Fibroblast of villous mesenchyme (primary cell): ENCODE measurements at places on chromosomes 6 and 20.

DNA sequence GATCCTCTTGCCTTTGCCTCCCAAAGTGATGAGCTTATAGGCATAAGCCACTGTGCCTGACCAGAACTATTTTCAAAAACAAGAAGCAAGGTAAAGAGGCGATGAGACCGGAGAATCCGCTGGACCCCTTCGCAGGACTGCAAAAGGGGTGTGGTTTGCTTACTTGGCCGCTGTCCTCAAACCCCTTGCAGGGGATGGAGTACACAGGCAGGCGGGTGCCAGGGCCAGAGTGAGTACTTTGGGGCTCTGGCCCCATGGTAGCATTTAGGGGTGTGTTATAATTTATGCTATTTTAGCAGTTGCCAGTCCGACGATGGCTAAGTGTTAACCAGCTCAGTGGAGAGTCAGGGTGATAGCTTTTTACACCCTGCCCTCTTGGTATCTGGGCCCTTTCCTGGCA is 1454.9 kb downstream of the HACE1 start:
- DNase-seq = no peak

DNA sequence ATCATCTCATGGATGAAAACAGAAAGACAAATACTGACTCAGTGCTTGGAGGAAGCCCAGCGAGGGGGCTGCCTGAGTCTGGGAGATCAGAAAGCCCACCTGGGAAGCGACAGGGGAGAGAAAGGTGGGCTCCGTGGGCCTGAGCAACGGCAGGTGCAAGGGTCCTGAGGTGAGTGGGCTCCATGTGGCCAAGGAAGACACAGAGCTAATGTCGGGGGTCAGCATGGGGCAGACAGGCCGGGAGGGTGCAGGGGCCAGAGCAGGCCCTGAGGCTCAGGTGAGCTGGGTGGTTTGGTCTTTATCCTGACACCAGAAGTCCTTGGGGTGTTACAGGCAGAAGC is 18.8 kb downstream of the APCDD1L start:
- DNase-seq = no peak

GRCh38 chr6:113859349-113860180 is 2.4 kb downstream of the MARCKS start:
- peak; percentile 48 for DNase-seq

- no peak for DNase-seq
These were observed 29.9 kb upstream of the HSF2 start for GRCh38 chr6:122369536-122369935.

GRCh38 chr6:169647637-169648036 is 54.2 kb downstream of the WDR27 start:
- no peak for DNase-seq

DNA sequence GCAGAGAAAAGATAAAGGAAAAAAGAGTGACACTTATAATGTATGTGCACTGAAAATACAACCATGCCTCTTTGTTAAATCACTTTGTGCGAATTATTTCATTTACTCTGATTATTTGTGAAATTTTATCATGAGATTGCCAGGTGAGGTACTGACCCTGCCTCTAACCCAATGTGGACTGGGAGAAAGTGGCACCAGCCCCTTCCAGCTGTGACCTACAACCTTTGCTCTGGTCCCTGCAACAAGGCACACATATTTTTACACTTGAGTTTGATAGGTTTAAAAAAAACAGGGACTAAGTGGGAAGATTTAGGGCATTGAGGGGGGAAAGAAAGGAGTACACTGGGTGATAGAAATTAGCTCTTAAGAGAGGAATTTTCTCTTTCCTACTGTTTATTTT is 80.3 kb upstream of the ISM1 start:
- DNase-seq = no peak

DNA sequence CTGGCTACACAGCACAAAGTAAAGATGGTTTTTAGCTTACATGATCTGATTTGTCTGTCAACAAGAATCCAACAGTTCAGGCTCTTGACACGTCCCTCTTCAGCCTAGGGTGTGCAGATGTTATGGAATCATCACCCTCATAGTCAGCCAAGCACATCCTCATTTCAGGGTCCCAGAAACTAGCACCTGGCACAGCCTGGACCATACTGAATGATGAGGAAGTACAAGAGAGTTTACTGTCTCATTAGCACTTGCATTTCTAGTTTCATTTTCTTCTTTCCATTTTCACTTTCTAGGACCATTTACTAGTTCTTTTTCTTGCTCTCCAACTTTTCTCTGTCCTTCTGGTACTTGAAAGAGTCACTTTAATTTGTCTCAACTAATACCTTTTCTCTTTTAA is 6.5 kb downstream of the RIPOR2 start:
- no peak for DNase-seq

DNA sequence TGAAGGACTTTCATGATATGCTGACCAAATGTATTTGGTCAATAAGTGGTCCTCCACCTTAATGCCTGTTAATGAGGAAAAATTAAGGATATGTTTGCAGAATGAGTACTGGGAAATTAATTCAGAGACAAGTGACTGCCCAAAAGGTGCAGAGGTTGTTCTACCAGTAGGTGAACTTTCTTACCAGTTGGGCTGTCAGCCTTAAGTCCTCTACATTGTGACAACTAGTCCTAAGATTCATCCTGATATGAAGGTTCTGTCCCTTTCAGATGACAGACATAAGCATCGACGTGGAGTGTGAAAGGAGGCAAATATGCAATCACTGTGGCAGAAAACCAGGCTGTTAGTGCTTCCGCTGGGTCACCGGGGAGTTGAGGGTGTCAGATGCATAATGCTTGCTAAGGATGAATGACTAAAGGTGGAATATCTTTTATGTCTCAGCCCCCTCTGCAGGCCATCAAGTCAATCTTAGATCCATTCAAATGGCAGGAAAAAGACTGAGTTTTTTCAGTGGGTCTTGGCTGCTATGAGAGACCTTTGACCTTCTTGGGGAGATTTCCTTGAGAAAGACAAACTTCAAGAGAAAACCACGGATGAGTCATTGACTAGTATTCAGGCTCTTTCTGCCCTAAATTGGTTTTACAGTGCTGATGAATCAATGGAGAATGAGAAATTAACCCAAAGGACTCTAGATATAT is 226.0 kb downstream of the TPBG start:
- DNase-seq = peak; percentile 76

- DNase-seq = peak; percentile 54
These were observed 1.0 kb upstream of the E2F3 start for GRCh38 chr6:20400456-20401204.

GRCh38 chr6:1621070-1621701 is 11.5 kb downstream of the FOXC1 start:
- DNase-seq = no peak

GRCh38 chr6:71608646-71609045 is 277.7 kb upstream of the RIMS1 start:
- DNase-seq = no peak

GRCh38 chr6:135014353-135014832 is 40.2 kb downstream of the HBS1L start:
- DNase-seq = no peak

GRCh38 chr6:2744209-2744771 is 6.4 kb downstream of the MYLK4 start:
- DNase-seq = peak; percentile 17

- peak; percentile 31 for DNase-seq
These were observed 19.4 kb downstream of the ERGIC3 start for GRCh38 chr20:35561268-35561667.

DNA sequence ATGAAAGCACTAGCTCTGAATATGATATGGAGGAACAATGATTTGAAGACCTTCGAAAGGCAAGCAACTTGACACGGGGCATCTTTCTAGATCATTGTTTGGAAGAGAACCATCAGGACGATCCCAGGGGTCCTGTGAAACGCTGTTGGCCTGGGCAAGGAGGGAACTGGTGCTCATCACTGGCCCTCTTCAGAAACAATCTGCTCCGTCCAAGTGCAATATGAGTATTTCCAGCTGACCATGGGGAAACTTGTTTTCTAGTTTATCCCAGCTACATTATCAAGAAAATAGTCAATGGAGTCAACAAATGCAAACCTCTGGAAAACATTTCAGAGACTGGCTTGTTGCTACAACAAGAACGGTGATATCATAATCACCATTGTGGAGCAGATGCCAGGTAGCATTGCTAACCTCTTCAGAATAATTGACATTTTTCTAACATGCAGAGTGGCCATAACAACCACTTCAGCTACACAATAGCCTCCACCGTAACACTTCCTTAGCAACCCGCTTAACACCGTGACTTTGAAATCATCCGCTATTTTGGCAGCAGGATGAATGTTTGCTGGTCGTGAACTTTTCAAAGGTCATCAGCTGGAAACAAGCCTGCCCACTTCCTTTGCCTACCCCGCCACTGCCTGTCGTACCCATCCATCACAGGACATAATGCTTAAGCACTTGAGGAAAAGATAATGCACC is 112.0 kb upstream of the PDE10A start:
- DNase-seq = no peak

DNA sequence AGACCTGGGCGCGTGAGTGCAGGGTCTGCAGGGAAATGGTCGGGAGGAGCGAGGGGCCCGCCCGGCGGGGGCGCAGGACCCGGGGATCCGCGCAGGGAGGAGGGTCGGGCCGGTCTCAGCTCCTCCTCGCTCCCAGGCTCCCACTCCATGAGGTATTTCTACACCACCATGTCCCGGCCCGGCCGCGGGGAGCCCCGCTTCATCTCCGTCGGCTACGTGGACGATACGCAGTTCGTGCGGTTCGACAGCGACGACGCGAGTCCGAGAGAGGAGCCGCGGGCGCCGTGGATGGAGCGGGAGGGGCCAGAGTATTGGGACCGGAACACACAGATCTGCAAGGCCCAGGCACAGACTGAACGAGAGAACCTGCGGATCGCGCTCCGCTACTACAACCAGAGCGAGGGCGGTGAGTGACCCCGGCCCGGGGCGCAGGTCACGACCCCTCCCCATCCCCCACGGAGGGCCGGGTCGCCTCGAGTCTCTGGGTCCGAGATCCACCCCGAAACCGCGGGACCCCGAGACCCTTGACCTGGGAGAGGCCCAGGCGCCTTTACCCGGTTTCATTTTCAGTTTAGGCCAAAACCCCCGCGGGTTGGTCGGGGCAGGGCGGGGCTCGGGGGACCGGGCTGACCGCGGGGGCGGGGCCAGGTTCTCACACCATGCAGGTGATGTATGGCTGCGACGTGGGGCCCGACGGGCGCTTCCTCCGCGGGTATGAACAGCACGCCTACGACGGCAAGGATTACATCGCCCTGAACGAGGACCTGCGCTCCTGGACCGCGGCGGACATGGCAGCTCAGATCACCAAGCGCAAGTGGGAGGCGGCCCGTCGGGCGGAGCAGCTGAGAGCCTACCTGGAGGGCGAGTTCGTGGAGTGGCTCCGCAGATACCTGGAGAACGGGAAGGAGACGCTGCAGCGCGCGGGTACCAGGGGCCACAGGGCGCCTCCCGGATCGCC is 54.2 kb upstream of the HLA-A start:
- DNase-seq = peak; percentile 61

DNA sequence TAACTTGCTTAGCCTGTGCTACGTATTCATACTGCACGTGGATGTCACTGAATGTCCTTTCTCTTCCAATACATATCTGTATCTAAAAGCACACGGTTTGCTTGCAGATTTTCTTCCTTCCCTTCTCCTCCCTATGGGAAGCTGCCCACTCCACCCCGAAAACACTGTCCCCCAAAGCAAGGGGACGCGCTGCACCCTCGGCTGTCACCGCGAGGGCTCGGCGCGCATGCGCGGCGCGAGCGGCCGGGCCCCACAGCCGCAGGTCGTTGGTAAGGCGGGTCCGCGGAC is 659 bp downstream of the TMX4 start:
- peak; percentile 49 for DNase-seq

- no peak for DNase-seq
These were observed 91.5 kb downstream of the HIVEP2 start for GRCh38 chr6:142853244-142854180.

GRCh38 chr6:38266921-38267354 is 372.8 kb downstream of the BTBD9 start:
- DNase-seq = no peak

DNA sequence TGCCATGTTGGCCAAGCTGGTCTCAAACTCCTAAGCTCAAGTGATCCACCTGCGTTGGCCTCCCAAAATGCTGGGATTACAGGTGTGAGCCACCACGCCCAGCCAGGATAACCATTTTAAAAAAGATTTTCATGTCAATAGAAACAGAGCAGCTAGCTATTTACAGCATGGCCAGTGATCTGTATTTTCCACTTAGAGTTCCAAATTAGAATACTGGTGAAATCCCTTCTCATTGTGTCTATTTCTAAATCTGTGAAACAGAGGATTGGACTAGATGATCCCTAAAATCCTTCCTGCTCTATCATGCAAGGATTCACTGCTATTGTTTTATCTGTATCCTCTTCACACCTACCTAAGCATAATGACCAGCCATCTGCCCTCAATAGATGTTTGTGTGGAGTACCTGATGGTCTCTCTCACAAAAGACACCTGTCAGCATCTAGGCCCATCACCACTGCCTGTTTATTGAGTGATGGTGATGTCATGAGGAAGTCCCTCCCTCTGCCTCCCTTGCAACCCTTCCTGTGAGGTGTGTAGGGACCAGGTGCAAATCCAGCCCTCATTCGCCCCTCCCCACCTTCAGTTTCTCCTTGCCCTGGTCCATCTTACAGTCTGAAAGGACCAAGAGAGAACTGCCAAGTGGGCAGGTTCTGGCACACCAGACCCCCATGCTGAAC is 26.5 kb upstream of the SMIM29 start:
- no peak for DNase-seq

- DNase-seq = peak; percentile 36
These were observed 24.0 kb upstream of the MLN start for GRCh38 chr6:33827546-33828451.
